ENCODE measurements at places on chromosomes 2 and 18.

DNA sequence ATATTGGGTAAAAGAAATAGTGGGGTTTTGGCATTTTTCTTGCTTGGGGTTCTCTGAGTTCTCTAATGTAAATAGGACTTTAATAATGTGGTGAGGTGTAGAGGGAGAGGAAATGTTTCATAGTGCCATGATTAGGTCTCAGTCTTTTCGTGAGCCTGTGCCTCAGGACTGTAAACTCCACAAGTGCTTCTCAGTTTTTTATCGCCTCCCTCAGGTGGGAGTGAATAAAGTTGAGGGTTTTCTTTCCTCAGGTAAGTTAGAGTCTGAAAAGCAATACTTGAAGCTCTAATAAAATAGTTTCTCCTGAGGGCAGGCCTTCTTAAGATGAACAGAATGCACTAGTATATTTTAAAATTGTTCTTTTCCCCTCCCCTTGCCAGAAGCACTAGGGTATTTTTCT, 243.1 kb upstream of the SETBP1 start:
- no peak for DNase-seq

DNA sequence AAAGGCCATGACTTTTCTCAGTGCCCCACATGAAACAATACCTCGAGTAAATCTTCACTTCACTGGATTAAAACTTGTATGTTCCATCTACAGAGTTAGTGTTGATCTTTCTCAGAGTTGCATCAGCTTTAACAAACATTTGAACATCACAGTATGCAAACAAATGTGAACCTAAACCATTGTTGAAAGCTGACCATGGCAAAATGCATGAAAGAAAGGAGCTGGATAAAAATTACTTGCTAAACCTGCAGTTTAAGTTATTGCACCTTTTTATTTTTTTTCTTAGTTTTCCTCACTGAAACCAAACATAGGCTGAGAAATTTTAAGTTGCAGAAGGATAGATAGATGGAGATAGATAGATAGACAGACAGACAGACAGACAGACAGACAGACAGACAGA, 107.2 kb upstream of the UGP2 start:
- no peak for DNase-seq

DNA sequence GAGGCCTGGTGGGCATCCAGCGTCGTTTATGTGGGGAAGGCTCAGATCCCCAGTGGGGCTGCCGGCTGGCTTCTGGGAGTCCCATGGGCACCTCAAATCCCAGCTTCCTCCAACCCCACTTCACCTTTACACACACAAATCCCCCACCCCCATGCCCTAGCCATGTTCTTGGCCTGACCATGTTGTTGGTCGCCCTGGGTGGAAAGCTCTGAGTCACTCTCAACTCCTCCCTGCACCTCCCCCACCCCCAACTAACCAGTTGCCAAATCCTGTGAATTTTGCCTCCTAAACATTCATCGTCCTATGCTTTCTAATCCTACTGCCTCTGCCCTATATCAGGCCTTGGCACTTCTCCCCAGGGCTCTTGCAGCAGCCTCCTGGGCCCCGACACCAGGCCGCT, 6.4 kb downstream of the TNS1 start:
- no peak for DNase-seq

- no peak for DNase-seq
Measured at GRCh38 chr2:41727711-41728110, 320.1 kb upstream of the PKDCC start.

DNA sequence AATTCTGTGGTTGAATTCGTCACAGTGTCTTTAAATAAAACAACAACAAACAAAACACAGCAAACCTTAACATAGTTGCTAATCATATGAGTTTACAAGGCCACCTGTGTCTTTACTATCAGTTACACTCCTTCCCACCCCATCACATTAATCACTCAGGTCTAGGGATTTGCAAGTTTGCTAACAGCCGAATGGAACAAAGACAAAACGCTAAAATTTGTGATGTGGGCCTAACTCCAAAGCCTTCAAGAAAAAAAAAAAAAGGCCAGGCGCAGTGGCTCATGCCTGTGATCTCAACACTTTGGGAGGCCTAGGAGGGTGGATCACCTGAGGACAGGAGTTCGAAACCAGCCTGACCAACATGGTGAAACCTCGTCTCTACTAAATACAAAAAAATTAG, 566 bp upstream of the POLI start:
- DNase-seq: no peak

GRCh38 chr18:55584201-55584600, 3.8 kb downstream of the TCF4 start:
- no peak for DNase-seq

GRCh38 chr2:55118643-55119083, 68.4 kb upstream of the RTN4 start:
- DNase-seq: no peak

DNA sequence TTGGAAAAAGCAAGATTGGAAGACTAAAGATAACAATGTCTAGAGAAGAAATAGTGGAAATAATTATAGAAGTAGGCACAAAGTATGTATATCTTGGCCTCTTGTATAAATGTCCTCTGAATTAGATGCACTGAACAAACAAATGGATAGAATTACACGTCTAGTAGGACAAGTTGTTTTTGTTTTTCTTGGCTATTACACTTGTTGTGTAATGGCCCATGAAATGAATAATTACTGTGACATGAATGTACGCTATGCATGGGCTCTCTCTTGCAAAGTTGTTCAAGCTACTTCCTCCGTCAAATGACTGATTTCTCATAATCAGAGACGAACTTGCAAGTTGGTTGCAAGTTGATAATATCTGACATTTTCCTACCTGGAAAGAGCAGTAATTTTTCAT, 126.2 kb downstream of the PDE1A start:
- DNase-seq: no peak

Data from effector memory CD8-positive, alpha-beta T cell (primary cell).